ENCODE measurements at places on chromosomes 3 and 15.

- no peak for DNase-seq
Measured at GRCh38 chr15:50916400-50916799, 7.9 kb downstream of the AP4E1 start.

GRCh38 chr3:161203485-161204098, 17.5 kb upstream of the NMD3 start:
- DNase-seq, result no peak

- DNase-seq, result no peak
Measured at GRCh38 chr3:53823026-53823955, 22.9 kb downstream of the CHDH start.

- DNase-seq, result no peak
Measured at GRCh38 chr3:15781637-15782402, 16.0 kb downstream of the ANKRD28 start.

DNA sequence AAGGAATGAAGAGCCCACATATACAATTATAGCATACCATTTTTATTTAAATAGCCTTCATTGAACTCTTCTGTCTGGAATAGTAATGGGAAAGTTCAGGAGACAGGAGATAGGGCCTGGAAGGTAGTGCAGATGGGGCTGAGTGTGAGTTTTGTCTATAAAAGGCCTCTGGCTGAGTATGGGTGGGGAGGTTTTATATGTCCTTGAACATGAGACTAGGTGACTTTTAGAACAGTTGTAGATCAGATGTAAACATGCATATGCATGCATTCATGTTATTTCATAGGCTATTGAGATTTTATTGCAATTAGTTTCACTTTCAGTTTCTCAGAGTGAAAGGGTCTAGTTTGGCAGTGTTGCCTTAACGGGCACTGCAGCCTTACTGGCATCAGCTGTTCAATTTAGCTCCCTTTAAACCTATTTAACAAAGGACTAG, 27.1 kb downstream of the CGGBP1 start:
- peak; percentile 51 for DNase-seq

GRCh38 chr3:194573680-194574437, 59.4 kb downstream of the TMEM44 start:
- DNase-seq, result no peak

DNA sequence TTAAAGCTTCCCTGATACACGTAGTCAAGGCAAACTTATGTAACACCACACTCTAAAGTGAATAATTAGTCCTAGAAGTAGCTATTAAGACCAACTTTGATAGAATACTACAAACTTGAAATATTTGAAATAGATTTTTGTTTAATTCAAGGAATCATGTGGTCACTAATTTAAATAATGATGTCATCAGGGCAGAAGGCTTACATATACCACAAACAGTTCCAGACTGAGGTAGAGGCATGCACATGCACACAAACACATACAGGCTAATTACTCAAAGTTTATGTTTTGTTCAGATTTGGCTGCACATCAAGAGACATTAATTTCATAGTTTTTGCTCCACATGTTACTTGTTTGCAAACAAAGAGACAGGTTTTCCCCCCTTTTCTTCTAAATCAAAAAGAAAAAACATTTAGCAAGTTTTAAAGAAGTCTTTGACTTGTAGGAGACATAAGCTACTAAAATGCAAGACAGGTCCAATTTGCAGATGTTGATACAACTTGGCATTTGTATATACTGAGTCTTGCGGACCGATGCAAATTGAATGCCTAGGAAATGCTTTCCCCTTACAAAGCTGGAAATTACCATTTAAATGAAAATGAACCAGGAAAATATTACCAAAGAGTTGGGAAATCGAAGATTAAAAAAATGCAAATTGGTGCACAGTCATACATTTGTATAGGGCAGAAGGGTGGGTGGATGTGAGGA, 594.8 kb downstream of the MAGI1 start:
- DNase-seq, result no peak

- DNase-seq, result no peak
Measured at GRCh38 chr3:140573011-140573410, 104.9 kb upstream of the TRIM42 start.

DNA sequence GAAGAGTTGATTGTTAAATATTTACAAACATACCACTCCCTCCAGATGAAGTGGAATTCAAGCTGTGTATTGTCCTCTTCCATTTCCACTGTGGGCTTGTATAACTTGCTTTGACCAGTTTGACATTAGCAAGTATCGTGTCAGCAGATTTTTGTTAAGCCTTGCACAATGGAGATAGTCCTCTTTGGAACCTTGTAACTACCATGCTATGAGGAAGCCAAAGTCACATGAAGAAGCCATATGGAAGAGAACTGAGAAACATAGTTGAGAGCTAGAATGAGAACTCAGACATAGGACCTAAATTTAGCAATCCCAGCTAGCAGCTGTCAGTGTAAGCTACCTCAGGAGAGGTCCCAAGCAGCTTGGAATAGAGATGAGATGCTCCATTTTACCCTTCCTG, 889.2 kb downstream of the PDCD6IP start:
- DNase-seq, result no peak

DNA sequence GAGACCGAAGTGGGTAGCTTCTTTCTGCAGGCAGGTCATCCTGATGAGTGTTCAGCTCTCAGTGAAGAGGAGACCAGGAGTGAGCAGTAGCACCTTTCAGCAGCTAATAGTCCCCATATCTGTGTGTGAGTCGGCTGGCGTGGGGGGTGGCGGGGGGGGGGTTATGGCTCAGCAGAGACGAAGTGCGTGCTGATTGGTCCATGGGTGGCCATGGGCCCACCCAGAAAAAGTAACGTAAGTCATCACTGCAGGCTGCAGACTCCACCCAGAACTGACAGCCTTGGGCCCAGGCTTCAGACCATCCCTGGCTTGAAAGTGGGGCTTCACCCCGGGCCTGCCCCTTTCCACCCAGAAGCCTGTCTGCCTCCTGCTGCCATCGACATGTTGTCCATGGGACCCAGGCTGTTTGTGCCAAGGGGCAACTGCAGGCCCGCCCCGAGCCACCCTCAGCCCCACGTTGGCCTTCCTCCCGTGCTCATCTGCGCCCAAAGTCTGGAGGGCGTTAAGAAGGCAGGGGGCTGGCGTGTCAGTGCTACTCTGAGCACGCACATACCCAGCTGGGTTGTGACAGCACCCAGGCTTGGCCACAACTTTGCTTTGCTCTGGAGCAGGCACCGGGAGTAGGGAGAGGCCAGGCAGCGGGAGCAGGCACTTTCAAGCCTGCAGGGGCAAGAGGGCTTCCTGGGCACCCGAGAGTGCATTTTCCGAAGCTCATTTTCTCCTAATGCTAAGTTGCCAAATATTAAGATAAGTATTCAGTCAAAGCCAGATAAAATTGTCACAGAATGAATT, 511.7 kb upstream of the CDIN1 start:
- no peak for DNase-seq

GRCh38 chr15:88649286-88649733, 10.5 kb downstream of the ISG20 start:
- DNase-seq, result no peak

DNA sequence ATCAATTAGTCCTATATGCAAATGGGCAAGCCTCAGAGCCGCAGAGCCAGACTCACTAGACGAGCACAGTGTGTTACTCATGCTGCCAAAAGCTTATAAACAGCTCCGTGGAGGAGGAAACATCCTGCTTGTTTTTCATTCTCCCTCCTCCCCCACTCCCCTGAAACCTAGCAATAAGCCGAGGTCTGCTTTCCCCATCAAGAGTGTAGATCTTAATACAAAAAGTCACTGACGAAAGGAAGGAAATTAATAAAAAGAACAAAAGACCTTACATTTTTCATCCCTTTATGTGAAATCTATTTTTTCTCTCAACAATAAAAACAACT, 88.5 kb downstream of the XXYLT1 start:
- peak; percentile 39 for DNase-seq

DNA sequence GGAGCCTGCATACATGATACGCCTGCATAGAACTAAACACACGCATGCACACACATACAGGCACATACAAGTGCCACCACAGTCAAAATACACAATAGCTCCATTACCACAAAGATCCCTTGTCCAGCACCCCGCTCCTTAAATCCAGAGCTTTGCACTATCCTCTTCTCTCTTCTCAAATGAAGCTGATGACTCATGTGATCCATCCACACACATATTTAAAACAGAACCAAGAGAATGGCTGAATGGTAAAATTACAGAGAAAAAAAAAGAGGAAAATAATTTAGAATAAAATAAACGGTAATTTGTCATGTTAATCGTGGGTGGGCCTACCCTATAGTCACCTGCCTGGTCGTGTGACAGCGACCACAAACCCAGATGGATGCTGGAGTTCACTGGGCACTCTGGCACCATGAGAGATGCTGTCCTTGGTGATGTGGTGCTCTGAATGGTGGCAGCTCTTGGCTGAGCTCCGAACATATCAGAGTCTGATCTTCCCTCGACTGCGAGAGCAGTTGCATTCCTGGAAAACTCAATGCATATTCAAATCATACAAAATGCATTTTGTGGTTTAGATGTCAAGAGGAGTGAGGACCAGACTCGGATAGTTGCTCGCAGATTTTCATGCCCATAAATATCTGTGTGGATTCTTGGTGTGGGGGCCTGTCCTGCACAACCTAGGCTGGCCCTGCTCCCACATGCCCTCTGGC, 8.9 kb downstream of the IQSEC1 start:
- DNase-seq, result no peak

GRCh38 chr15:82159922-82160321, 102.6 kb downstream of the EFL1 start:
- no peak for DNase-seq

GRCh38 chr3:126213379-126214028, 33.1 kb upstream of the ALDH1L1 start:
- no peak for DNase-seq

DNA sequence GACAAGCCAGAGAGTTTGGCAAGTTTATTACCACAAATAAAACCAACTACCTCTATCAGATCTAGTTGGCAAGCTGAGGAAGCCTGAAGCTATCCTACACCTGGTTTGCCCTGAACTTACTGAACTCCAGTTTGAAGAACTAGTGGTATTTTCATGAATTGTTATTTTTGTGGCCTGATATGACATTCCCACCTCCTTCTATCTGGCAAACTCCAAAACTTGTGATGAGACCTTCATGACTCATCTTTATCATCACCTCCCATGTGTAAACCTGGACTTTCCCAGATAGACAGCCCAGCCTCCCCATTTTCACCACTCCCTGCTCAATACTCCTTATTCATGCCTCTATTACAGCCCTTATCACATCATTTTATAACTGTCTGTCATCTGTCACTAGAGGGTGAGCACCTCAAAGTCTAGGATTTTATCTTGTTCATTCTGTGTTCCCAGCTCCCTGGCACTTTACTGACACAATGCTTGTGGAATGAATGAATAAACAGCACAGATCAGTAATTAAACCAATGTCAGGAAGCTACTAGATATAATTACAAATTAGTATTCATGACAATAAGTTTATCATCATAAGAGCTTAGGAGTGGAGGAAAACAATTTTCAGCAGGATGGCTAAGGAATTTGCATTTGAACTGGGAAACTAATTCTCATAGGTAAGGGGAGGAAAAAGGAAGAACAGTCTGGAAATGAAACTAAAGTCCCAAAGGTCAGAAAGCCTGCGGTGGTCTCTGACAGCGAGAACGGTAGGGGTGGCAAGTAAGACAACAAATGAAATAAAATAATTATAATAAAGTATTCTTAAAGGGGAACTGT, 13.2 kb upstream of the TRANK1 start:
- no peak for DNase-seq

- DNase-seq, result no peak
Measured at GRCh38 chr15:96442076-96442475, 111.6 kb downstream of the NR2F2 start.

DNA sequence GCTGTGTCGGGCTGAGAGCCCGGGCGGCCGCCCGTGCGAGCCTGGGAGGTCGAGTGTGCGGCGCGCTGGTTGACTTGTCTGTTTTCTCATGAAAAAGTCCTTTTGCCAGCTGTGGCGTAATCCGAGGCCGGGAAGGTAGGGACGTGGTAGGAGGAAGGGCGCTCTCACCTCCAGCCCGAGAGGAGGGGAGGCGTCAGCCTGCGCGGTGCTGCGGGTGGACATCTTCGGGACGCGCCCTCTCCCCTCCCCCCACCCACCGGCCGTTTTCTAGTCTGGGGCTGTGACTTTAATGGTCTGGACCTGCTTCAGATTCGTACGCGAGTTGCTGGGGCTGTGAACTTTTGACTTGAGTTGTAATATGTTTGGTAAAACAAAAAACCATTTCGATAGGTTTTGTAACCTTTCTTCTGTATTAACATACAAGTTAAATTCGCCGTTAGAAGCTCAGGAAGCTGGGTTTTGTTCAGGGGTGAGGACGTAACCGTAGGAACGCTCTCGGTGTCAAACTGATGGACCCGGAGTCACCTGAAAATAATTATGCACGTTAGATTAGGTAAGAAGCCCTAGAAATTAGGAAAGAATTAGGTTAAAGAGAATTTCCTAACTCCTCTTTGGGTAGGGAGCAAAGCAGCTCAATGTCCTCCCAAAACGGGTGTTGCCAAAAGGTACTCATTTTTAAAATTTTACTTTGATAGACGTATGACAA, 762 bp downstream of the NCK1 start:
- DNase-seq, result peak; percentile 56

GRCh38 chr15:99545605-99546004, 20.2 kb upstream of the MEF2A start:
- no peak for DNase-seq

- no peak for DNase-seq
Measured at GRCh38 chr3:114861666-114862065, 285.4 kb downstream of the ZBTB20 start.

Data from NCI-H2029 treated with DMSO at 0.1 percent for 48 hours (cell line).